ENCODE measurements at places on chromosomes 2 and 18.
A peak's percentile ranks its signal among the peaks of the same experiment; 100 is the strongest.

DNA sequence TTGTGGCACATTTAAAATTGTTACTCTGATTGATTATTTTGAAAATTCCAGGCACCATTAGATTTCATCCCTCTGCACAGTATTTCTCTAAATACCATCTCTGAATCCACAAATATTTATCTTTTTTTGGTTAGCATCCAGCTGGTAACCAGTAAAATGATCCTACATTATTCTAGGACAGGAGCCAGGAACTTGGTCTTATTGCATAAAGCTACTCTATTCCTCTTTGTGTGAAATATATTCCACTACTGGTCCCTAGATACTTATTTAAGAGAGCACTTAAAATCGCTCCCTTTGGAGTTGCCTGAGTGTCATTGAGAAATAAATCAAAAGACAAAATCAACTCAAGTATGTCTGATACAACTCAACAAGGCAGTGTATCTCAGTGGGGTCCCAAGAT lies 7.4 kb upstream of the MBOAT2 start:
- peak; percentile 13 for DNase-seq

DNA sequence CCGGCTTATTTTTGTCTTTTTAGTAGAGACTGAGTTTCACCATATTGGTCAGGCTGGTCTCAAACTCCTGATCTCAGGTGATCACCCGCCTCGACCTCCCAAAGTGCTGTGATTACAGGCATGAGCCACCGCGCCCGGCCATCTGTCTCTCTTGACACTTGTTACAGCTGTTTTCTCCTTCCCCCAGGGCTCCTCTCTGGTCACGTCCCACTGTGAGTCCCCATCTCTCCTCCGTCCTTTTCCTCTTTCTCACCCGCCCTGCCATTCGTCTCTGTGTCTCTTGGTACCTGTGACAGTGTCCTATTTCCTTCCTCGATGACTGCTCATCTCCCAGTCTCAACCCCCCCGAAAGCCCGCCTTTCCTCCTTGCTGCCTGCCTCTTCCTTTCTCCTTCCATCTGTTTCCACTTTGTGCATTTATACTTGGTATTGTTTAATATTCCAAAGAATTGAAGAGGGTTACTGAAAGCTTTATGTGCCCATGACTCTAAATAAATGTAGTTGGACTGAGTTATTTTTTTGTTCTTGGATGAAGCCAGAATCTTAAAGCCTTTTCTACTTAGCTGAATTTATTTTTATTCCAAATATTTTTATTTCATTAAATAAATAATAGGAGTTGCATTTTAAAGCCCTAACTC lies 241.5 kb downstream of the SH3RF3 start:
- no peak for DNase-seq

- no peak for DNase-seq
These were observed 777 bp upstream of the C18orf32 start for GRCh38 chr18:49487711-49488310.

GRCh38 chr2:148231858-148232257 lies 211.0 kb downstream of the MBD5 start:
- DNase-seq: no peak

GRCh38 chr2:67842375-67842959 lies 220.3 kb downstream of the C1D start:
- DNase-seq: no peak

- no peak for DNase-seq
These were observed 4.8 kb upstream of the UBE2E3 start for GRCh38 chr2:180975585-180975984.

Data from NCI-H2081 (cell line).